ENCODE measurements at places on chromosomes 11 and 22.

GRCh38 chr11:14455648-14456430, 43.8 kb downstream of the COPB1 start:
- DNase-seq: no peak

- DNase-seq: no peak
These were observed 119.1 kb downstream of the MN1 start for GRCh38 chr22:27682437-27682836.

DNA sequence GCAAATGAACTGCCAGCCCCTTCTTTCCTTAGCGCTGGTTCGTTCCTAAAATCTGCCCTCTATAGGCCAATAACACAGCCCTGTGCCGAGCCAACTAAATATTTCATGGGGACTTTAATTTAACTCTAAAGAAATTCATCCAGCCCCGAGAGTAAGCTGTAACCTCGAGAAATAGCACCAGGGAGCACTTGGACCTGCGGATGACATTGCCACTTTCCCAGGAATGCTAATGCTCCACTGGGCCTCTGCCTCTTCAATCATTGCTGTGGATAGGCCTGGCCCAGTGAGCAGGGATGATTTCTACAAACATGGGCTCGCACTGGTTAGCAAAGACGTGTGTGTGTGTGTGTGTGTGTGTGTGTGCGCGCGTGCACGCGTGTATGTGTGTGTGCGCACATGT, 95.3 kb upstream of the TBCEL start:
- no peak for DNase-seq

- DNase-seq: no peak
These were observed 5.8 kb downstream of the DEPDC7 start for GRCh38 chr11:33021501-33021900.

DNA sequence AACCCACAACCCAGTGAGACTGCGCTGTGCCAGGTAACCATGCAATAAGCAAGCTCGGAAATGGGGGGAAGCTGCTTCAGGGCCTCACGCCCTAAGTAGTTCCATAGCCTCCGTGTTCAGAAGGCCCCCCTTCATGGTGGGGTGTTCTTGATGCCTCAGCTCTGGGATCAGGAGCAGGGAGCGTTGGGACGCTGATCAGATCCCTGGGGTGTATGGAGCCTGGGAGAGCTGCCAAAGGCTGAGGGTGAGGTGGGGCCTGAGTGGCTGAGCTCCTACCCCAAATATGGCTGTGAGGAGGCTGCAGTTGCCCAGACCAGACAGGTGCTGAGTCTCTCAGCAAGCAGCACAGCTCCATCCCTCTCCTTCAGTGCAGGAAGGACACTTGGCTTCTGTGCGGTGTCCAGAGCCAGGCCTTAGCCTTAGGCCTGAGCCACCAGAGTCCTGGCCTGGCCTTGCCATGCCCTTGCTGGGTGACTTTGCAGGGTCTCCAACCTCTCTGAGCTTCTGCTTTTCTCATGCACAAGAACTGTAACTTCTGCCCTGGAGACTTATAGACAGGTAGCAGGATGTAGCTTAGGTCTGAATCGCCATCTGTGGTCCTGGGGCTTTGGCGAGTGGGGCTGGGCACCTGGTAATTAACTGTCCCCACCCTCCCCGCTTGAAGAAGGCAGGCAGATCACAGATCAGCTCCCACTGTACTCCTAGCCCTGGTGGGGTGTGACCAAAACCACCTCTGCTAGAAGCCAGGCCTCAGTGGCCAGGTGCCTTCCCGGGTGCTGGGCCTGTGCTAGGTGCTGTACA, 5.3 kb downstream of the MMP11 start:
- no peak for DNase-seq

Data from midbrain (tissue), 1 donor.